ENCODE measurements at places on chromosomes 13 and 19.

GRCh38 chr13:39956036-39956435 lies 300.6 kb downstream of the COG6 start:
- DNase-seq: no peak

DNA sequence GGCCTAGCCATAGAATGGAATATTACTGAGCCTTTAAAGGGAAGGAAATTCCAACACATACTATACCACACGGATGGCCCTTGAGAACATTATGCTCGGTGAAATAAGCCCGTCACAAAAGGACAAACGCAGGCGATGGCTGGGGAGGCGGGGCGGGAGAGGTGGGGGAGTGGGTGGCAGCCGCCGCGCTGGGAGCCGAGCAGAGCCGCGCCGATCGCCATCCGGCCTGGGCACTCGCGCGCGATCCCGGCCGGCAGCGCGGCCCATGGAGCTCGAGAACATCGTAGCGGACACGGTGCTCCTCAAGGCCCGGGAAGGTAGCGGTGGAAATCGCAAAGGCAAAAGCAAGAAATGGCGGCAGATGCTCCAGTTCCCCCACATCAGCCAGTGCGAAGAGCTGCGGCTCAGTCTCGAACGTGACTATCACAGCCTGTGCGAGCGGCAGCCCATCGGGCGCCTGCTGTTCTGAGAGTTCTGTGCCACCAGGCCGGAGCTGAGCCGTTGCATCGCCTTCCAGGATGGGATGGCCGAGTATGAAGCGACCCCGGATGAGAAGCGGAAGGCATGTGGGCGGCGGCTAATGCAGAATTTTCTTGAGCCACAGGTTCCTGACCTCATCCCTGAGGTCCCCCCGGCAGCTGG lies 140.1 kb downstream of the ZDHHC20 start:
- DNase-seq: no peak

- no peak for DNase-seq
Observed at GRCh38 chr19:48926909-48927308, 6.6 kb upstream of the DHDH start.

DNA sequence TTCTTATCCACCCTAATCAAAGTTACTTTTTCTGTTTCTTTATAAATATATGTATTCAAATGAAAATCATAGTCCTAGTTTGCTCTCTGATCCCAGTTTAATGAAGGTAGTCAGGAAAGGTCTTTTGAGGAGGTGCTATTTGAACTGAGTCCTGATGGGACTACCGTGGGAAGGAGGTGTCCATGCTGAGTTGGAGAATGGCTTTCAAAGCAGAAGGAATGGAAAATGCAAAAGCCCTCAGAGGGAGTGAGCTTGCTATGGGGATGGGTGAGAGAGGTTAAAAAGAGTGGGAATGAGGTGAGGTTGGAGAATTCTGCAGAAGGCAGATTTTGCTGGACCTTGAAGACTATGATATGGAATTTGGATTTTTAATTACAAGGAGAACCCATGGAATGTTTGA lies 193.6 kb downstream of the GPC6 start:
- DNase-seq: no peak

GRCh38 chr13:34129436-34129835 lies 311.5 kb downstream of the RFC3 start:
- no peak for DNase-seq

DNA sequence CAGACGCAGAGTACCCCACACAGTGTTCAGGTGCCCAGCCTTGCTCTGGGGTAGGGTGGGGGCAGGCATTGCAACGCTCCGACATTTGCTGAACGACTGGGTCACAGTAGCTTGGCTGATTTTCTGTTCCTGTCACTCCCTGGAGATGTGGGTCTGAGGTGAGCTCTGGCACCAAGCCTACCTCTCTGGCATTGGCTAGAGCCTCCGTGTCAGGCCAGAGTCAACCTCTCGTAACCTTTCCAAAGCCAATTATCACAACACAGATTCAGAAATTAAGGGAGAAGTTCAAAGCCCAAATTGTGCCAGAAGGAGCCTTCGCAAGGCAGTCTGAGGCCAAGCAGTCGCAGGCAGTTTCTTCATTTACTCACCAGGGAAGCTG lies 117.2 kb downstream of the IRS2 start:
- no peak for DNase-seq

DNA sequence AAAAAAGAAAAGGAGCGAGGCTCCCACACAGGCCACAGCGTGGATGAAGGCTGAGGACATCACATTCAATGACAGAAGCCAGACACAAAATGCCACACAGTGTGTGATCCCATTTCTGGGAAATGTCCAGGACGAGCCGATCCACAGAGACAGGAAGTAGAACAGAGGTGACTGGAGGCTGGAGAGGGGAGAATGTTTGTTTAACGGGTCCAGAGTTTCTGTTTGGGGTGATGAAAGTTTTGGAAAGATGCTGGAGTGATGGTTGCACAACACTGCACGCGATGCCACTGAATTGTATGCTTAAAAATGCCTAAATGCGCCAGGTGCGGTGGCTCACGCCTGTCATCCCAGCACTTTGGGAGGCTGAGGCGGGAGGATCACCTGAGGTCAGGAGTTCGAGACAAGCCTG lies 650 bp upstream of the FUT5 start:
- DNase-seq: no peak

DNA sequence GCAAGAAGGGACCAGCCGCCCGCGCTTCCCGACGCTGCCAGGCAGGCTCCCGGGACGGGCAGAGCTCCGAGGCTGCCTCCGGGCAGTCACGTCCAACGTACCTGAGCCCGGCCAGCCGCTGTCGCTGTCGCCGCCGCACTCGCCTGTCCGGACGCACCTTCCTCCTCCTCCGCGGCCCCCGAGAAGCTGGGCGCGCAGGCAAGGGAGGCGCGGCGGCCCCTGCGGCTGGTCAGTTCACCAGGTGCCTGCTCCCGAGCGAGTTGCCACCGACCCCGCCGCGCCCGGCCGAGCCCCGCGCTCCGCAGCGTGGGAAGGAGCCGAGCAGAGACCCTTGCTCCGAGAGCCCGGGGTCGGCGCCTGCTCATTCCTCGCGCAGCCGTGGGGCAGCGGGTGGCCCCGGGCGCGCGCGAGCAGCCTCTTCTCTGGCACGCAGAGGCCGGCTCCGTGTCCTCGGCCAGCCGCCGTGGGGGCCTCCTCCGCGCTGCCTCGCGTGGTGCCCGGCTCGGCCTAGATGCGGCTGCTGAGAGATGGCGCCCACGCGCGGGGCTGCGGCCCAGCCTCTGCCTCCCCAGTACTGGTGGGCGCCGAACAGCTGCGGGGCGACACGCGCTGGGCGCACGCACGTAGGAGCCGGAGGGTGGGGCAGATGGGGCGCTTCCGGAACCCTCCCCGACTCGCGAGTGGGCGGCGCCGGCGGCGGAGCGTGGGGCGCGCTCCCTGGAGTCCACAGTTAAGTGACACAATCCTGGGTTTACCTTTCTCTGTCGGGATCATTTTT lies 419.4 kb downstream of the UQCRFS1 start:
- DNase-seq: no peak

DNA sequence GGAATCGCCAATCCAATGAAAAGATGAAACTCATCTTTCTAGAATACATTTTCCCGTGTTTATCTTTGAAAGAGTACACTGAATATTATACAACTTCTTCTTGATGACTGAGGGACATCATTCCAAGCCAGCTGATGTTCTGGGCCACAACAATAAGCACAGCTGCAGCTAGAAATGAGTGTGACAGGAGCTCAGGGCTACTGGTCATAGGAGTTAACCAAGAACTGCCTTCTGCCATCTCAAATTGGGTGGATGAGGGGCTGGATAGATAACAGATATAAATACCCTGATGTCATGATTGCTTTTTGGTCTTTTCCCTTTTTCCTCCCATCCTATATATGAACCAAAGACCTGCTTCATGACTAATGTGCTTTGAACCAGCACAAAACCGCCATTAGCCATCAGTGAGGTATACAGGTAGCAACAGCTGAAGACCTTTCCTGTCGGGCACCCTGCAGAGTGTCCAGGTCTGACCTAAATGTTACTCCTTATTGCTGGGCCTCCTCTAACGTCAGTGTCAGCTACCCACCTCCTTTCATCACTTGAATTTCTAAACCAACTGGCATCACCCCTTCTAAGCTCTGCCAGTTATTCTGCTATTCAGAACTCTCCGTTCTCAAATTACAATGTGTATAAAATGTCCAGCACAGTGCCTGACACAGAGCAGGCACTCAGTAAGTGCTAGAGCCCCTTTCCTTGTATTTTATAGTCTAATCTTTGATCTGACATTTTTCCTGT lies 178.2 kb downstream of the ENOX1 start:
- no peak for DNase-seq

DNA sequence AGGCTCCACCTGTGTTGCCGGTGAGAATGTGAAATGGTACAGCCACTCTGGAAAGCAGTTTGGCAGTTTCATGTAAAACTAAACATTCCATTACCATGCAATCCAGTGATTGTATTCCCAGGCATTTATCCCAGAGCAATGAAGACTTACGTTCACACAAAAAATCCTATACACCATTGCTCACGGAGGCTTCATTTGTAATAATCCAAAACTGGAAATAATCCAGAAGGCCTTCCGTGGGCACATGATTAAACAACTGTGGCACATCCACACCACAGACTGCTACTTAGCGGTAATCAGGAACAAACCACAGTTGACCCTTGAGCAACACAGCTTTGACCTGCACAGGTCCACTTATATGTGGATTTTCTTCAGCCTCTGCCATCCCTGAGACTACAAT lies 339.7 kb downstream of the MTUS2 start:
- DNase-seq: no peak

DNA sequence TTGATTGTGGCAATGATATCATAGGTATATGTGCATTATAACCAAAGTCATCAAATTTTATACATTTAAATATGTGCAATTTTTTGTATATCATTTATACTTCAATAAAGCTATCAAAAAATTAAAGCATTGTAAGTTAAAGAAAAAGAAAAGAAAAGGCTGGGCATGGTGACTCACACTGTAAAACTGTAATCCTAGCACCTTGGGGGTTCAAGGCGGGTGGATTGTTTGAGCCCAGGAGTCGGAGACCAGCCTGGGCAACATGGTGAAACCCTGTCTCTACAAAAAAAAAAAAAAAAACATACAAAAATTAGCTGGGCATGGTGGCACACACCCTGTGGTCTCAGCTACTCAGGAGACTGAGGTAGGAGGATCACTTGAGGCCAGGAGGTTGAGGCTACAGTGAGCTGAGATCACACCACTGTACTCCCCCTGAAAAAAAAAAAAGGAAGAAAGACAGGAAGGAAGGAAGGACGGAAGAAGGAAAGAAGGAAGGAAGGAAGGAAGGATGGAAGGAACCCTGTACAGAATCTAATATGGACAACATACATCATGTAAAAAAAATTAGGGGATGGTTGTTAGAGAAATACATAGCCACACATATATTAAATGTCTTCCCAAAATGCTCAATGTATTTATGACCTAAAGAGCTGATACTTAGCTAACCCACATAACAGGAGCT lies 21.7 kb upstream of the SLC25A30 start:
- DNase-seq: no peak

DNA sequence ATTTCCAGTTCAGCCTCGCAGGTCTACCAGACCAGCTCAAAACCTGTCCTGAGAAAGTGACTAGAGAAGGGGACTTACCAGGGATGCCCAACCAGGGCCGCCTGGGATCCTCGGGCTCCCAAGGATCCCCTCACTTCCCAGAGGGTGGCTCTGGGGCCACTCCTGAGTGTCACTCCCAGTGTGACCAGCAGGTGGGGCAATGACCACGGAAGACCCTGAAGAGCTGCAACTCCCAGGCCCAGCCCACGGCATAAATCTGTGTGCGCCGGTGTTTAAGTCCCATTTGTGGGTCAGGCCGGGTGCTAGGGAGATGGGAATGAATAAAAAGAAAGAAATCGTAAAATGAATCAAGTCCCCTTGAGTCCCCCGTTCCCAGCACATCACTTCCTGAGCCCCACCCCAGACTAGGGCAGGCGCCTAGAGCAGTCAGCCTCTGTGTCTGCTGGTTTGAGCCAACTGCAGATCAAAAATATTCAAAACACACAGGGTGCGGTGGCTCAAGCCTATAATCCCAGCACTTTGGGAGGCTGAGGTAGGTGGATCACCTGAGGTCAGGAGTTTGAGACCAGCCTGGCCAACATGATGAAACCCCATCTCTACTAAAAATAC lies 10.7 kb downstream of the PTGIR start:
- DNase-seq: peak; percentile 75

DNA sequence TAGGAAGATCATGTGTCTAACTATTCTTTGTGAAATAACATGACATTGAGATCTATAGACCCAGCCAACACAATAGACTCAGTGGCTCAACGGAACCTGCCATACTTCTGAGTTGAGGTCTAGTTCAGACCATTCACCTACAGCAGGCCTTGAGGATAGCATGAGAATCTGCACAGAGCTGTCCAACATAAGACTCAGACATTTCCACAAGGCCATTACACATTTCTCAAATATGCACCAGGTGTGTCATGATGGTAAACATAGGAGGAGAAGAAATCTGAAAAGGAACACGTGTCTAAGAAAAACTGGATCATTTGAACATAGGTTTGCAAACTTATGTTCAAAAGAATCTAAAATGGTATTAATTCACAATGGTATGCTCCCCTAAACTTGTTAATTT lies 421.4 kb downstream of the SLITRK6 start:
- DNase-seq: no peak

DNA sequence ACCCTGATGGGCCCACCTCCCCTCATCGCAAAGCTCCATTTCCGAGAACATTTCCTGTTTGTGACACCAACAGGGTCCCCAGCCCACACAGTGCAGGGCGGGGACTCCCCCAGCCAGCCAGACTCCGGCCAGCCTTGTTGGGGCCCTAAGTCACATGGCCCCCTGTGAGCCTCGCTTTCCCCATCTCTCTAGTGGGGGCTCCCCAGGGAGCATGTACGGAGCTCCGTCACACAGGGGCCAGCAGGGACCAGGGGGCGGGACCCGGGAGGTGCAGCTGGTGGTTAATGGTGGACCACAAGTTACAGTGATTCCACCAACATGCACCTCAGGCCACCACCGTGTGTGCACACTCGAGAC lies 1.7 kb downstream of the TBXA2R start:
- no peak for DNase-seq

GRCh38 chr13:24035411-24035810 lies 125.1 kb upstream of the SPATA13 start:
- DNase-seq: no peak

DNA sequence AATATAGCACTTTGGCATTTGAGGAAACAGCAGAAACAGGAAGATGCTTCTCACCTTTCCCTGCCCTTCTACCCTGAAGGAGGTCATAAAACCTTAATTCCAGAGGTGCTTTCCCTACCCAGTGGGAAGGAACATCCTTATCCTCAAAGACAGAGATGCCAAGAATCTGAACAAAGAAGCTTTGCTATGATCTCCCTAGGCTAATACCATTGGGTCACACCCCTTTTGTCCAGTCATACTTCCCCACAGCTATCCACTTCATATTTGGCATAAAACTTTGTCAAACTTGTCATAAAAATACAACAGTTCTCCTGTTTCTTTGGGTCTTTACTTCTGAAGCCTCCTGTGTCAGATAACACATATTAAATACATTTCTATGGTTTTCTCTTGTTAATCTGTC lies 21.7 kb upstream of the RXFP2 start:
- no peak for DNase-seq

All from activated CD4-positive, alpha-beta T cell treated with anti-CD3 and anti-CD28 coated beads, Interleukin-2, amount 50 U/mL, for 24 hours (primary cell).